NCI-H187 (cell line): ENCODE measurements at places on chromosomes 7 and 10.

- DNase-seq = no peak
Observed at GRCh38 chr7:135959646-135960363, 17.4 kb downstream of the MTPN start.

GRCh38 chr7:149427096-149427680, 33.7 kb downstream of the ZNF777 start:
- DNase-seq = no peak

- no peak for DNase-seq
Observed at GRCh38 chr7:519484-520390, at the start of gene PDGFA. PDGFA (minus strand) TSS chr7:519846; CDS start chr7:519001, 845 bp downstream.

DNA sequence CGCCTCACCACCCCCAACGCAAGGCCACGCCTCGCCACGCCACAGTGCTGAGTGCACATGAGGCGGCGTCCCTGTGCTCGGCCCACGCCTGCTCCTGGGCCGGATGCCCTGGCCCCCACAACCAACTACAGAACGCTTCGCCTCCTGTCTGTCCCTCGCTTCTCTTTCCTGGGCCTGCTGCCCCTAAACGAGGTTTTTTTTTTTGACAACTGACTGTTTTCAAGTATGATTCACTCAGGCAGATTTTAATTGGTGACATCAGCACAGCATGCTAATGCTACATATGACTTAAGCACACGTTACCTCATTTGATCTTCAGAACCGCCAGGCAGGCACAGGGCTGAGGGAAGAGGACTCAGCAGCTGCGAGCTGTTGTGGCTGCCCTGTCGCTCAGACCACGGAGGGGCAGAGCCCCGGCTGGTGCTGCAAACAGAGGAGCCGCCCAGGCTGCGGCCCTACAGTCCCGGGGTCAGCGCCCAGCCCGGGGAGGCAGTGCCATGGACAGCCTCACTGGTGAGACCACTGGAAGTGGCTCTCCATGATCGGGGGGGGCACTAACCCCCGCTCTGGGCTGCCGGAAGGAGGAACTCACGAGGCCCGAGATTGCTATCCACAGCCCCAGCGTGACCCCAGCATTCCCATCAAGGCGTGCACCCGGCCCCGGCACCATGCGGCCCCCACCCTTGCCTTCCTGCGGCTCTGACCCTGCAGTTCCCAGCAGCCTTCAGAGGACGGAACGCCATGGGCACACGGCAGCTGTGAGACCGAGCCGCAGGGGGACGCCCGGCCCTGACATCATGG, 212.8 kb downstream of the MAD1L1 start:
- DNase-seq = no peak

- no peak for DNase-seq
Observed at GRCh38 chr10:26335574-26336093, 102.5 kb upstream of the APBB1IP start.

- no peak for DNase-seq
Observed at GRCh38 chr7:670501-671390, 55.8 kb upstream of the DNAAF5 start.

GRCh38 chr10:71975871-71976725, 11.9 kb downstream of the CHST3 start:
- no peak for DNase-seq
